ENCODE measurements at places on chromosomes 11 and 22.

GRCh38 chr22:19799322-19800190, 39.0 kb downstream of the TBX1 start:
- DNase-seq: no peak

GRCh38 chr11:15825976-15826650, 530.2 kb downstream of the SOX6 start:
- DNase-seq: no peak

GRCh38 chr11:103043826-103044678, 47.9 kb downstream of the DCUN1D5 start:
- DNase-seq: peak; percentile 48

DNA sequence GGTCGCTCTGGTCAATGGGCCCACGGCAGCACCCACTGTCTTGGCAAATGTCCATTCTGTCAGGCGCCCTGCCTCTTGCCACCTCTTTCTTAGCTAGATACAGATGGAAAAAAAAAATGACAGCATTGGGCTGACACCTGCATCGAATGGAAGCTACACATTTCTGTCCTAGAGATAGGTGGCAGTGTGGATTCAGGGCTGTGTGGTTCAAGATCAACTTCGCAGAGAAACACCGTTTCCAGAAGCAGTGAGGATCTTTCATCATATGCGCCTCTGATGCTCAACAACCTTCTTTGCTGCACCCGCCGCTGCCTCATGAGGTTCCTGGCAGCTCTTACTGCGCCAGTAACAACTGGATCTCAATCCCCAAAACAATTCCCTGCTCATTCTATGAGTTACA, 236.3 kb downstream of the KIRREL3 start:
- DNase-seq: no peak

GRCh38 chr22:42797011-42797410, 60.1 kb downstream of the ARFGAP3 start:
- no peak for DNase-seq

- DNase-seq: no peak
These were observed 17.1 kb upstream of the NXPE4 start for GRCh38 chr11:114612686-114613085.

- DNase-seq: peak; percentile 46
These were observed at the start of gene PTGDR2 for GRCh38 chr11:60855726-60856633. Gene PTGDR2, minus strand, starts transcription at chr11:60855950. Its CDS starts 2,228 bp downstream, at chr11:60853722.

GRCh38 chr11:27420722-27421572, 51.6 kb downstream of the LGR4 start:
- no peak for DNase-seq

GRCh38 chr11:33438301-33438700, 181.1 kb downstream of the HIPK3 start:
- DNase-seq: no peak

Measured in large intestine (tissue), 12 donors.